ENCODE measurements at places on chromosomes 6 and 20.

GRCh38 chr20:61736751-61737310 lies 328.9 kb downstream of the TAF4 start:
- no peak for DNase-seq

DNA sequence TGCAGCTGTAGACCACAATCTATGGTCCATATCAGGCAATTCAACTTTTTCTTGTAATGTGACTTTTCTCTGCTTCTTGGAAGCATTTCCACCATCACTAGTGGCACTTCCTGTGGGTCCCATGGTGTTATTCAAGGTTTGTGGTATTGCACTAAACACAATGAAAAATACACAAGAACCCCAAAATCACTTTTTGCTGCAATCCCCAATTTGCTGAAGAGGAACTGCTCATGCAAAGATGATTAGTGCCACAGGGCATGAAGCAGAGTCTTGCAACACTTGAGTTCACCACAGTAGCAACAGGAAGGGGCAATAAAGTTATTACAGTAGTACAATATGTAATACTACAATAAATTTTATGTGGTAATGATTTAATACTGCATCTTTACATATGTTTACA lies 16.8 kb upstream of the TAAR1 start:
- no peak for DNase-seq

GRCh38 chr6:42411406-42411805 lies 40.3 kb downstream of the TRERF1 start:
- no peak for DNase-seq

- DNase-seq, result no peak
Measured at GRCh38 chr6:93420163-93420795, 920 bp upstream of the EPHA7 start.

- DNase-seq, result no peak
Measured at GRCh38 chr6:169804427-169804826, 53.0 kb downstream of the ERMARD start.

DNA sequence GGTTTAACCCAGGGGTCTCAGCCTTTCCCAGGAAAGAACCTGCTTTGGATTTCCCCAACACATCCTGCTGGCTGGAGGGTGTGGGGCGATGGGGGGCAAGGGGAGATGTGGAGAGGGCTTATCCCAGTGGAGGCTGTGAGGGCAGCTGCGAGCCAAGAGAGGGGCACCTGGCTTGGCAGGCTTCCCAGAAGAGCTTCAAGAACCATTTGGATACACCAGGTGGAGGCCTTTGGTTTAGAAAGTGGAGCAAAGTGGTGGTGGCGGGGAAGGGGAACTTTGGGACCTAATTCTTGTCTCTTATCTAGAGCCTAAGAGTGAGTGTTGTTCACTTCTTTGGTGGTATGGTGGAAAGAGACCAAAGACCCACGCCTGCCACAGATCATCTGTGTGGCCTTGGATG lies 12.4 kb downstream of the CD40 start:
- no peak for DNase-seq

- no peak for DNase-seq
Measured at GRCh38 chr6:51562198-51562597, 525.2 kb downstream of the PKHD1 start.

GRCh38 chr6:5619249-5619648 lies 357.9 kb downstream of the FARS2 start:
- no peak for DNase-seq
